ENCODE measurements at places on chromosomes 5 and 9.

- DNase-seq = no peak
These were observed 6.1 kb upstream of the FOXB2 start for GRCh38 chr9:77013206-77013931.

GRCh38 chr9:37923118-37923795 is 19.3 kb upstream of the SLC25A51 start:
- no peak for DNase-seq

DNA sequence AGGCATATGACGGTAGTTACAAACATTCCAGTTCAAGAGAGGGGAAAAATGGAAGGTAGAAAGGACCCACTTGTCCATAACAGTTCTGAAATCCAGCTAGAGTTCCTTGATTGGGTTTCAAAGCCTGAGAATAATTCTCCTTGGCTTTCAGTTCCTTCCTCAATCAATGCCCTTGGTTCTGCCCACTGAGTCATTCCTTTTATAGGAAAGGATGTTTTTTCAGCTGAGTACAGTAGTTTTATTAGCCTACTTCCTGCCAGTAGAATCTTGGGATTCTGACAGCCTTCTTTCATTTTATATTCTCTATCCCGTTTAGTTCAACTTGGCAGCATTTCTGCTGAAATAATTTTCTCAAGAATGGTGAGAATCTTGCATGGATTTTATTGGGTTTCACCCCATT is 386.9 kb upstream of the SMC2 start:
- no peak for DNase-seq

DNA sequence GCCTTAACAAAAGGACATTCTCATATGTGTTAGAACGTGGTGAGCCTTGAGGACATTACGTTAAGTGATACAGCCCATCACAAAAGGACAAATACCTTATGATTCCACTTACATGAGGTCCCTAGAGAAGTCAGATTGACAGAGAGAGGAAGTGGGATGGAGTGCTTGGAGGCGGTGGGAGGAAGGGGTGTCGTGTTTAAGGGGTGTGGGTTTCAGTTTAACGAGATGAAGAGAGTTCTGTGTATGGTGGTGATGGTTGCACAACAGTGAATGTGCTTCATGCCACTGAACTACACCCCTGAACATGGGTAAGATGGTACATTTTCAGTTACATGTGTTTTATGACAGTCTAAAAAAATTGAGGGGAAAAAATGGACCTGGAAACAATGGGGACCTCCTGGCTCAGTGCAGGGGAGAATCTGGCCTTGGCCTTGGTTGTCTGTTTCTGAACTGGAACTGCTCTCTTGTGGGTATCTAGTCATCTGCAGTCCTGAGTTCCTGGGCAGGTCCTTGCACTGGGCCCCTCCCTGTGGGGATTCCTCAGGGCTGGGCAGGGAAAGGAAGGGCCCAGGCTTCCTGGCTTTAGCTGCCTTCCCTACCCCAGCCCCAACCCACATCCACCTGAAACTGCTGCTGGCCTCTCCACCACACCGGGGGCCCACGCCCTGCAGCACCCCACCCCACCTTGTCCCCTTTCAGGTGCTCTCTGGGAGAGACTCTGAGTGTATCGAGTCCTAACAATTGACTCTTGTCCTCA is 17.8 kb downstream of the LRRC8A start:
- DNase-seq = no peak

GRCh38 chr5:151051931-151052608 is 28.8 kb downstream of the TNIP1 start:
- peak; percentile 40 for DNase-seq

DNA sequence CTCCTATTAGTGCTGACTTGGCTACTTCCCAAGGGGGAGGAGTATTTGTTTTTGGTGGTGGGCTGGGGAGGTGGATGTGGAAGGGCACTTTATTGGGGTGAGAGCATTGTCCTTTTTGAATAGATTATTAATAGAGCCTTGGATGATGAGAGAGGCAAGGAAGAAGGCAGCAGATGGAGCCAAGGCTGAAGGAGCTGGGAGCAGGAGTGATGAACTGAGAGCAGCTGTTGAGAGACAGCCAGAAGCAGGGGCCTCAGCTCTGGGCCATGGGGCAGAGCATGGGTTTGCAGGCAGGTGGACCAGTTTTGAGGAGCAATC is 29.6 kb downstream of the RGS3 start:
- peak; percentile 41 for DNase-seq

DNA sequence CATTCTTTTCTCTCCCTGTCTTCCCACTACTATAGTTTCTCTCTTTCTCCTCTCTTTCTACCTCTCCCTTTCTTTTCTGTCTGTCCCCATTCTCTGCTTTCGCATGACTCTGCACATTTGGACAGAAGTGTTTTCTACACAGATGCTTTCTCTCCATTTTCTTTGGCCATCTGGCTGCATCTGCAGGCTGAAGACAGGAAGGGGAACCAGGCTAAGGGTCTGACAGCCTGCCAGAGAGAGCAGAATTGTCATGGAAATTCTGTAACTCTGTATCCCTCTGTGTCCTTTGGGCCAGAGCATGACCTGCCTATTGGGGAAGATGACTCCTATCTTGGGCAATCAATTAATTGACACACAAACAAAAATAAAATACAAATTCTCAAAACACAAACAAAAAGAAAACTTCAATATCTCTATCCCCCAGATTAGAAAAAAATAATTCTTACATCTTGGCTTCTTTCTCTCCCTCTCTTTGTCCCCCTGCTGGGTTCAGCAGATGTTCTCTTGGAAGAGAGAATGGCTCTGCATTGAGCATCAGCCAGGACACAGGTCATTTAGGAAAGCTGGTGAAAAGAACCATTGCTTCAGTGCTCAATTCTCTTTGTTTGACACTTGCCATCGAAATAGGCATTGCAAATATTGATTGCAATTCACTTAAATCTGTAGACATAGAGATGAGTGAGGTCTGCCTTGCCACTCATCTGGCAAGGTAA is 415.9 kb upstream of the KLF4 start:
- peak; percentile 95 for DNase-seq

- no peak for DNase-seq
These were observed 9.5 kb downstream of the IRX2 start for GRCh38 chr5:2741956-2742355.

DNA sequence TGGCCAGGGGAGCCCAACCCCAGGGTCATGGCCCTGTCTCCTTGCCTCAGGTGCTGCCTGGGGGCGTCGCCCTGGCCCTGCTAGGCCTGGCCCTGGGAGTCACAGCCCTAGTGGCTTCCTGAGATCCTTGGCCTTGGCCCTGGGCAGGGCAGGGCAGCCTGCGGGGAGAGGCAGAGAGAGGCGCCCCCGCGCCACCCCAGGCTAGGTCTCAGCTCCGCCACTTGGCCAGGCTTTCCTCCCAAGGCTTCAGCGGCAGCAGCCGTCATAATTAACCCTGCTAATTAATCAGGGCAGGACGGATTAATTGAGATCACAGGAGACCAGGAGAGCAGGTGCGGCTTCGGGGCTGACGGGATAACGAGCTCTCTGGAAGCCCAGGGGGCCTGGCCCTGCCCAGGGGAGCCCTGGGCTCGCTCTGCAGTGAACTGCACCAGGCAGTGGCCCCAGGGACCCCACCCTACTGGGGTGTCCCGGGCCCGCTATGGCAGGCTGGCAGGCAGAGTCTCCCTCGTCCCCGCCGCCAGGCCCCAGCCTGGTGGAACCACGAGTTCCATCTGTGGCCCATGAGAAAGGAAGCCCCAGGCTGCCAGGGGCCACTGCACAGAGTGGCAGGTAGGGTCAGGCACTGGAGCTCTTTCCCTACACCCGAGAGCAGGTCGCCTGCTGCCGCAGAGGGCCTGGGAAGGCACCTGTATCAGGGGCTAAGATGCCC is 269.6 kb downstream of the PBX3 start:
- no peak for DNase-seq

GRCh38 chr9:124016175-124017050 is 4.8 kb downstream of the LHX2 start:
- DNase-seq = no peak

- DNase-seq = no peak
These were observed 84.7 kb upstream of the MAST4 start for GRCh38 chr5:66511491-66511890.

DNA sequence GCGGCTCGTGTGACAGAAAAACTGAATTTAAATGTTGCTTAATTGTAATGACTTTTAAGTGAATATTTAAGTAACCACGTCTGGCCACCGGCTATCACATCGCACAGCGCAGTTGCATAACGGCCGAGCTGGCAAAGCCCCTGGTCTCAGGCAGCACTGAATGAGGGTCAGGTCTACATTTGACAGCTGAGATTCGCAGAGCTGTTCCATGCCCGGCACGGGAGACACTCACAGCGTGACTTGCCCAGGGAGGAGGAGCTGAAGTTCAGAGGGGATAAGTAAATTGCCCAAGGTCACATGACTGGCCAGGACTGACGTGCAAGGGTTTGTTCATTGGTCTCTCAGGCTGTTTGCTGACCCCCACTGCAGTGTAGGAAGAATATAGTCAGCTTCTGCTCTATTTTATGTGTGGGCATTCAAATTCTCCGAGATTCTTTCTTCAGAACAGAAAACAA is 17.4 kb upstream of the COL5A1 start:
- DNase-seq = no peak

GRCh38 chr5:14760548-14761002 is 96.1 kb downstream of the OTULIN start:
- peak; percentile 30 for DNase-seq

DNA sequence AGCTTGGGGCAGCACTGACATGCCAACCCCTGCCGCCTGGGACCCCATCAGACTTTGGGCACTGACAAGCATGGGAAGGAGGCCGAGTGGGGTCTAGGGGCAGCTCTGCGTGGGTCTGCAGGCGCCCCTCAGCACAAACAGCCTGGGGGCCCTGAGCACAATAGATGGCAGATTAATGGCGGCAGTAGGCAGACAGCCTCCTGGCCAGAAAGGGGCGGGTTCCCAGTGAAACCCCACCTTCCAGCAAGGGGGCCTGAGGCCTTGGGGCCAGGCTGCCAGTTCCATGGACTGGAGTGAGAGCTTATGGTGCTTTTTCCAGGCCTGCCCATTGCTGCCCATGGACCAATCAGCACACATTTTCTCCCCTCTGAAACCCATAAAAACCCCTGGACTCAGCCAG is 2031.2 kb downstream of the EFNA5 start:
- no peak for DNase-seq

- peak; percentile 47 for DNase-seq
These were observed 4.6 kb downstream of the ISOC1 start for GRCh38 chr5:129099184-129099569.

- no peak for DNase-seq
These were observed 54.9 kb downstream of the RICTOR start for GRCh38 chr5:39019254-39019653.

DNA sequence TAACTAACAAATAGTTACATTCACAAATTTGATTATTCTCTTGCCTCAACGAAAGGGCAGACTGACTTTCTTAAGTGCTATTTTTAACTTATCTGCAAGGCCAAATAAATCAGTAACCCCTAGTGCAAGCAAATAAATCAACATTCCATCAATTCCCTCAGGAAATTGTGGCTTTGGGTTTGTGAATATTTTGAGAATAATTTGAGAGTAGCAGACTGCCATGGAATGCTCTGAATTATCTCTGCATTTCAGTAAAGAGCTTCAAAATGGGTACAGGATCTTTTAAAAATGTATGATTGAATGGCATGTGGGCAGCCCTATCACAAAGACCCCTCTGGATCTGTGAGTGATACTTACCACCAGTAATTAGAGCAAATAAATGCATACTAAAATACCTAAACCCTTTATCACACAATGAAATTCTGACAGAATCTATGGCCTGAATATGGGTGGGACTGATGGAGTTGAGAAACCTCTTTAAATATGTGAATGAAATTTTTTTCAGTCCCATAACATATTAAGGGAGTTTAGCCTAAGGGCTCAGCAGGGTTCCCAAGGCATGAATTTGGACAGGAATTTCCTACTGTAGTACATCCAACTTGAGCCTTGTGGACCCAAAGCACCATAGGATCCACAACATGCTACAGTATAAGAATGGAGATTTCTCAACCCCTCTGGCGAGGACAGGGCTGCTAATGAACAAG is 92.5 kb upstream of the ITGA2 start:
- DNase-seq = no peak

- peak; percentile 28 for DNase-seq
These were observed 909 bp downstream of the SLC36A1 start for GRCh38 chr5:151448038-151448985.

GRCh38 chr9:136403915-136404800 is 4.2 kb upstream of the SNAPC4 start:
- no peak for DNase-seq

DNA sequence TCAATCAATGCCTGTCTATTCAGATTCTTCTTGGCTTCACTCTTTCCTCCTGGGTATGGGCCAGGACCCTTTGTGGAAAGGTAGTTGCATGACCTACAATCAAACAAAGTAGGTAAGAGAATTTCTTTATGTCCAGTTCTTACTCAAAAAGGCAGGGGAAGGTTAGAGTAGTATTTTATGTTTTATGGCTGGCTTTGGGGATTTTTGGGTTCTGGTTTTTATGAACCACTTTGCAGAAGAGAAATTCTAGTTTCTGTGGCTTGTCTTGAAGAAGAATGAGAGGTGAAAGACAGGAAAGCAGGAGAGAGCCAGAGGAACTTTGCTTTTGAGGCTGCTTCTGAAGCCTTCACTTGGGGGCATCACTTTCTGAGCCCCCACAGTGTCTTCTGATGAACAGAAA is 14.7 kb upstream of the CRHBP start:
- no peak for DNase-seq

DNA sequence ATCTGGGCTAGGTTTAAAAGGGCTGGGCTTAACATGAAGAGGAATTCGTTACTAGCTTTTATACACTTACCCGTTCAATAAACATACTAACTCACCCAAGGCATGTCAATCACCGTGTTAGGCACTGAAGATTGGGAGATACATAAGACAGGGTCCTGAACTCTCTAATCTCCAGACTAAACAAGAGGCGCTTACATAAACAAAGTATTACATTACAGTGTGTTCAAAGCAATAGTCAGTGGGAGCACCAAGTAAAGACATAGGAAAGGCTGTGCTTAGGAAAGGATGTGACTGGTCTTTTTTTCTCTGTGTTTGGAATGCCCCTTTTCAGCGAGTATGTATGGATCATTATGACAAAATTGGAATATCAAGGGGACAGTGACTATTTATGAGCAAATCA is 203.6 kb upstream of the ADRA1B start:
- DNase-seq = no peak
